HCT116 (cell line): ENCODE measurements at places on chromosomes 12 and 14. TPM values are rescaled to one million over a fixed set of nuclear protein-coding genes. Genes with fewer than 3 reads are reported as not detected.
A peak's percentile ranks its signal among the peaks of the same experiment; 100 is the strongest.

The TEX52 gene
- not detected for total RNA-seq

The OR6S1 gene
- not detected for total RNA-seq

The PIWIL1 gene
- not detected for total RNA-seq

The RNASE1 gene
- total RNA-seq, result 3.3 TPM

The ARHGEF25 gene
- total RNA-seq, result 3.6 TPM

The DMAC2L gene
- 8.9 TPM for total RNA-seq

DNA sequence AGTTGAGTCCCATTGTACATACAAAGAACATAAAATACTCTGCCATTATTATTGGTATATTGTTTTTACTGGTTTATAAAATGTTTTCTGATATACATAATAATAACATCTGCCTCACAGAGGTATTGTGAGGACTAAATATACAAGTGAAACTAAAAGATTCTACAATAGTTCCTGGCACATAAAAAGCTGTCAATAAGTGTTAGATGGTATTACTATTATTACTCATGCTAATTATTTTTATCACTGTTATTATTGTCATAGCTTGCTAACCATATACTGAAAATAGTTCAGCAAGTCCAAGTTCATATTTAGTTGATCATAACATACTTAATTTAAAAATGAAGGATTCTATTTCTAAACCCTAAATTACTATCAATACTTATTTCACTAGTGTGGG is 34.4 kb downstream of the BTG1 start:
- DNase-seq, result no peak

GRCh38 chr12:19491863-19492262 is 52.6 kb downstream of the AEBP2 start:
- DNase-seq, result no peak

DNA sequence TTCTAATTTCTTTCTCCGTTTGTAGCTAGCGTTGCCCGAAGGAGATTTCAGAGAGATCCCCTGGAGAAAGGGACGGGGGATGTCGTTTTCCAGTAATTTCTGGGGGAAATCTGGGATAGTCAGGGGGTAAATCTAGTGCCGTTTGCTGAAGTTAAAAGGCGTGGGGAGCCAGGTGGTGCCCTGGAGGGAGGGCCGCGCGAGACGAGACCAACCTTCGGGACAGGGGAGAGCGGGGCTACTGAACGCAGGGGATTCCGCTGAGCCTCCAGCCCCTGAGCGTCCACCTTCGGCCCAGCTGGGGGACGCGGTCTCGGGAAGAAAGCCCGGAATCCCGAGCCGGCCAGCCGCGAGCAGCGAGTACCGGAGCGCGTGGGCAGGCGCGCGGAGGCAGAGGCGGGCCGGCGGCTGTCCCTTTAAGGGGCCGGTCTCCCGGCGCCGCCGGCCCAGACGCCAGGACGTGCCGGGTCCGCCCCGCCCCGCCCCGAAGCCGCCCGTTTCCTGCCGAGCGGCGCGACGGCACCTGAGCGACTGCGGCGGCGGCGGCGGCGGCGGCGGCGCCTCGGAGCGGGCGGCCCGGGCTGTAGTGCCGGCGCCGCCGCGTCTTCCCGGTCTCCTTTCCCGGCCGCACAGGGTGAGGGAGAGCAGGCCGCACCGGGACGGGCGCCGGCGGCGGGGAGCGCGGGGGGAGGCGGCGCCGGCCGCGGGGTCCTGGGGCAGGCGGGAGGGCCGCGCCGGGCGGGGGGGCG is at the start of gene KTN1:
Gene KTN1 (plus strand): TSS at position 484 of the 746 bp plus-strand sequence. CDS start 31,842 bp downstream, outside the sequence.
- peak; percentile 48 for DNase-seq

DNA sequence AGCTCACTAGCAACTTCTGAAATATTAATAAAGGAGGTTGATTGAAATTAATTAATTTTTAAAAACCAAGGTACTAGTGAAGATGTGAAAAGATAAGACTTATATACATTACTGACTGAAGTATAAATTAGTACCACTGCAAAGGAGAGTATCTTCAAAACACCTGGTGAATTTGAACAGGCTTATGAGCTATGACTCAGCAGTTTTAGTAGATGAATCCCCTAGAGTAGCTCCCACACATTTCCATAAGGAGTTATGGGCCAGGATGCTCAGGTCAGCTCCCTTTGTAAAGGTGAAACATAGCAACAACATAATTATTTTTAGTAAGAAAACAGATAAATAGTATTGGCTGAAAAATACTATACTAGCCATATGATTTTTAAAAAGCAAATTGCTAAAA is 218.6 kb downstream of the SYT1 start:
- DNase-seq, result no peak

GRCh38 chr14:89588016-89588415 is 171.0 kb upstream of the FOXN3 start:
- no peak for DNase-seq

DNA sequence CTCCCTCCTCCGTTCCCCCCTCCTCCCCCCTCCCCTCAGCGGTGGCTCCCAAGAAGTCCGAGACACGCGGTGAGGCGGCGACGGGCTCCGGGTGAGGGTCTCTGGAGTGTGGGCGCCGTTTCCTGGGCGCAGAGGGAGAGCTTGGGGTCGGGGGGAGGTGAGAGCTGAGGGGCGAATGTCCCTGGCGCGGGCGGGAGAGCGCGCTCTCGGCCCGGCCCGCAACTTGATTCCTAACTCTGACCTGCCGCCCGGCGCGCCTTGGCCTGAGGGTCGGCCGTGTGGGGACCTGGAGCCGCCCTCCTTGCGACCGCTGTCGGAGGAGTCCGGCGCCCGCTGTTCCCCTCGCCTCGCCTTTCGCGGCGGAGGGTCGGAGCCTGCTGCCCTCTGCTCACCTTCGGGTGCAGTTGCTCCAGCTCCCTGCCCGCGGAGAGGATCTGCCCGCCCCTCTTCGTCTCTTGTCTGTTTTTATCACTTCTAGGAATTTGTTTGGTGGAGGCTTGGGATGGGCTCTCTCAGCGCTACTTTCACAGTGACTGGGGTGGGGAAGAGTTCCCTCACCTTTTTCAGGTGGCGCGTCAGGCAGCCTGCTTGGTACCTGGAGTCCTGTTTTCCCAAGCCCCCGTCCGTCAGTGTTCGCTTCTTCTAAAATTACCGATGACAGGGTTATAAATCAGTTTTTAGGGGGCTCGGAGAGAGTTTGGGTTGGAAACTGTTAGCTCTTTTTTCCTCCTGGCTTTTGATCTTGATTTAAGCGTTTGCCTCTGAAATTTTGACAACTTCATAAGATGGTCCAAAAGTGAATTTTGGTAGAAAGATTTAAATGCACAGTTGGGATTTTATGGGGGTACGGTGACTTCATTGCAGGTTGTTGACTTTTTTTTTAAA is 495 bp downstream of the ADIPOR2 start:
- DNase-seq, result no peak

- DNase-seq, result no peak
Measured at GRCh38 chr14:37150414-37150813, 22.0 kb downstream of the SLC25A21 start.

GRCh38 chr14:65044596-65044959 is 57.7 kb downstream of the MAX start:
- no peak for DNase-seq

DNA sequence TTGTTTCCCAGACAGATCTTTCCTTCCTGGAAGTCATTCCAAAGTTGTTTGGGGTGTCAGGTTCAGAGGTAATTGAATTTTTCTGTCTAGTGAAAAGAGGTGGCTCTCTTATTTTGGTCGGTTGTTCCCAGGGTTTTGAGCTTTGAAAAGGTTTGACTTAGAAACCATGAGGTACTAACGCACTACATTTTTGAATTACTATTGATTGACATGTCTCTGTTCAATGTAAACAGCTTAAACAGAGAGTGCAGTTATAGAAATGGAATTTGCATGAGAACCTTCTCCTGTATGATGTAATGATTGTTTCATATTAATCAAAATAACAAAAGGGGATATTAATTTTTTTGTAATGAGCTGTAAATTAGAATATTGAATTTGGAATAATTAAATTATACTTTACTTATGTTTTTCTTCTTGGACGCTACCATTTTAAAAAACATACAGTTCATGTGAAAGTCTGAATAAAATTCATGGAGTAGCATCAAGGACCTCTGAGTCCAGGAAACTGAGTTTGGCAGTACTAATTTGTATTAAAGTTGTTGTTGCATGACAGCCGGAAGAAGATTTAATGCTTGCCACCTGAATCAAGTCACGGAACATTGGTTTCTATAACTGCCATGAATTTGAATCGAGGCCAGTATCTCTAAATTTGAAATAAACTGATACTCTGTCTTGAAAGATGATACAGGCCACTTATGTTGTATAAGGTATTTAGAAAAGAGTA is 41.7 kb downstream of the NPAS3 start:
- no peak for DNase-seq

GRCh38 chr12:570921-571794 is 92.1 kb downstream of the NINJ2 start:
- peak; percentile 81 for DNase-seq

GRCh38 chr14:58904776-58905175 is 267.0 kb downstream of the DACT1 start:
- DNase-seq, result no peak

DNA sequence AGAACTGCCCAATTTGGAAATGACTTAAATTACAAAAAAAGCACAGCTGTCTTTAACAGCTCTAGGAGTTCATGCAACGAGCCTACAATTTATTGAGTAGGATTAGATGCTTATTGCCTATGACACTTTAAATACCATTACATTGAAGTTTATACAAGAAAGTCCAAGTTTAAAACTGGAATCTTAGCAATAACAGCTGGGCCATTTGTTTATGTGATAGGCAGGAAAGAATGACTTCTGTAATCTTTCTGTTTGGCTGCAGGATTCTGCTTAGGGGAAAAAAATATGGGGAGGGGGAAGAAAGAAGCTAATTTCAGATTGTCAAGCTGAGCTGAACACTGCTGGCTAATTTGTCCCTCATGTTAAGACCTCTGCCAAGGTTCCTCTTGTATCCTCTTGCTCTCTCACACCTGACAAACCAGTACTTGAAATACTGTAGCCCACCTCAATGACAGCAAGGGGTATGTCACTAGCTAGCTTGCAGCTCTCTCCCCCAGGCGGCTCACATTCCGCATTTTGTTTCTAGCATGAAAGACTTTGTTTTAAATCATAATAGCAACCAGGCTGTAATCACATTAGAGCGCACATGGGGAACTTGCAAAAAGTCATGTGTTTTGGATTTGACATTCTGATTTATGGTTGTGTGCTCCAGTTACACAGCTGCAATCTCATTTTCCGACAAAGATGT is 384.8 kb downstream of the BMP4 start:
- no peak for DNase-seq

GRCh38 chr12:64780531-64781279 is 21.5 kb upstream of the GNS start:
- DNase-seq, result no peak

DNA sequence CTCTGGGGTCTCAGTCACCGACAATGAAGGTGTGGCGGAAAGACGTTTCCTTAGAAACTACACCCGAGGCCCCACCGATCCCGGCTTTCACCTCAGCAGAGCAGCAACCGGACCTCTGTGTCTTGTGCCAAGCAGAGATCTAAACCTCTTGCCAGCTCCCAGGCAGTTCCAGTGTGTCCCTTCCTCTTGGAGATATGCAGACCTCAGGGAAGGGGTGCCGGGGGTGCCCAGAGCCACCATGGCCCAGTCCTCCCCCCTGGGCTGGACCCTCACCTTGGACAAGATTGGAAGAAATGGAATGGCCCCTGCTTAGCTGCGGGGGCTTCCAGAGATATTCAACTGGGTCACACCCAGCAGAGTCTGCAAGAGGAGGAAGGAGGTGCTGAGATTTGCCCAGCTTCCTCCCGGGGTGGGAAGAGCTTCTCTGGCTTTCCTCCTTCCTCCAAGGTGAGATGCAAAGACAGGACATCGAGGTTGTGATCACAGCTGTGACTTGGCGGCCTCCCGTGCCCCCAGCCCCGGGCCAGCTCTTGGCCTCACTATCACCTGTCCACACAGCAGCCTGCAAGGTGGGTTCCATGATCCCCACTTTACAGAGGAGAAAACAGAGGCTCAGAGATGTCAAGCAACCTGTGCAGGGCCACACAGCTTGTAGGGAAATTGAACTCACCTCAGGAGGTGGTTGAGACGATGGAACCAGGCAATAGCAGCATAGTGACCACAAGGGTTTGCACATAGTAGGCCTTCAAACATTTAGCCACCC is 281.7 kb upstream of the RTL1 start:
- no peak for DNase-seq
